Activated CD4-positive, alpha-beta memory T cell treated with anti-CD3 and anti-CD28 coated beads, Interleukin-2, amount 10 ng/mL, durations not matched to agents 7 days and 5 days (primary cell): ENCODE measurements at places on chromosomes 1 and 21.

GRCh38 chr1:212070720-212071302 lies 35.3 kb downstream of the DTL start:
- DNase-seq, result no peak

DNA sequence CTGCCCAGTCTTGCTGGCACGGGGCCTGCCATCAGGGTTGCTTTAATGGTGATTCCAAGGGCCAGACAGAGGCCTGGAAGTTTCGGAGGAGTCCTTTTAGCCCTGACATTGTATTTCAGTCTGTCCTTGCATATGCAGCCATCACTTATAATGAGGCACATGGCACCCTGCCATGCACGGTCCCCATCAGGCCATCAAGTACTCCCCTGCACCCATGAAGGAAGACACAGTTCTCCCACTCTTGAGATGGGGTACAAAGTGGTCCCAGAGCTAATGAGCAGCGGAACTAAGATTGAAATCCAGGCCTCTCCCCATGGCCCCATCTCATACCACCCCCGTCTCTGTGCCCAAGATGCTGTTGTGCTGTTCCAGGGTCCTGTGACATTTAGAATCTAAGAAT lies 596.6 kb downstream of the PTPRU start:
- DNase-seq, result no peak

GRCh38 chr21:38956856-38957571 lies 151.3 kb downstream of the ETS2 start:
- no peak for DNase-seq

DNA sequence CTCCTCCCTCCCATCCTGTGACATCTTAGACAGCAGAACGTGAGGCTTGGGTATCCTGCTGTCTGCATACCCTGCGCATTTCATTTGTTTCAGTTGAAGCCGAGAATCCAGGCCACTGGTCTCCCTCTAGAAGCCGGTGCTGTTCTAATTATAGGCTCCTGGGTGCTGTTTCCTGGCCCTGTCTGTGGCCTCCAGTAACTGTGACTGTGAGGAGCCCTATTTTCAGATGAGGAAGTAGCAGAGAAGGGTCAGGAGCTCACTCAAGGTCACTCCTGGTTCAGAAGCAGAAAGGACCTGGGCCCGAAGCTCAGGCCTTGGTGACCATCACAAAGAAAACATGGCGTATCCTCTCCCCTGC lies 24.0 kb downstream of the COQ8A start:
- DNase-seq, result no peak
